ENCODE measurements at places on chromosomes 5 and 9.

DNA sequence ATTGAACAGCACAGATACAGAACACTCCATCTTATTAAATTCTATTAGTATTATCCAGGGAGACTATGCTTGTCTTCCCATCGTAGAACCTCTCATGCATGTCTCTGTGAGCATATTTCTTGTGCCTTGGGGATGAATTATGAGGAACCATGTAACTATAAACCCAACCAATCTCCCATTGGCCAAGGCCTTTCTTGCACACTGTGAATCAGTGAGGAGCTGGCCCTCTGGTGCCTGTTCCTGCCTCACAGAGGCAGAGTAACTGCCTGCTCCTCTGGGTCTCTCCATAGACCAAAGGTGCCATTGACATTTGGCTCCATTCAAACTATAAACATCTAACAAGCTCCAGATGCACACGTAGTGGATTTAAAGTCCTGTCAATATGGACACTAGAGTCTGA lies 190.4 kb downstream of the ENC1 start:
- DNase-seq = no peak

- DNase-seq = no peak
Observed at GRCh38 chr5:178496214-178496613, 94.0 kb downstream of the COL23A1 start.

DNA sequence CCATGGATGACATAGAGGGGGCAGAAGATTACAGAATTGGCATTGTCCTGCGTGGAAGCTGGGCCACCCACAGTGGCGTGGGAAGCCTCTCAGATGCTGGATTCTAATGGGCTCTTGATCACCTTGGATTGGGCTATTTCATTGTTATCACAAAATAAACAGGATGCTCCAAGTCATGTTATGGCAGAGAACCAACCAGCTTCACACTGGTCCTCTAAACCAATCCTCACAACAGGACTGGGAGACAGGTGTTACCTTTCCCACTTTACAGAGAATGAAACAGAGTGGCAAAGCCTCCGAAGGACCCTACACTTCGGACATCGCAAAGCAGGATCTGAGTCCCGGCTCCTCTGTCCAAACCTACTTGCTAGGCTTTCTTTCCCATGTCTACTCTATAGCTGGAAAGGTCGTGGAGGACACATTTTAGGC lies 455 bp upstream of the SMIM3 start:
- no peak for DNase-seq

DNA sequence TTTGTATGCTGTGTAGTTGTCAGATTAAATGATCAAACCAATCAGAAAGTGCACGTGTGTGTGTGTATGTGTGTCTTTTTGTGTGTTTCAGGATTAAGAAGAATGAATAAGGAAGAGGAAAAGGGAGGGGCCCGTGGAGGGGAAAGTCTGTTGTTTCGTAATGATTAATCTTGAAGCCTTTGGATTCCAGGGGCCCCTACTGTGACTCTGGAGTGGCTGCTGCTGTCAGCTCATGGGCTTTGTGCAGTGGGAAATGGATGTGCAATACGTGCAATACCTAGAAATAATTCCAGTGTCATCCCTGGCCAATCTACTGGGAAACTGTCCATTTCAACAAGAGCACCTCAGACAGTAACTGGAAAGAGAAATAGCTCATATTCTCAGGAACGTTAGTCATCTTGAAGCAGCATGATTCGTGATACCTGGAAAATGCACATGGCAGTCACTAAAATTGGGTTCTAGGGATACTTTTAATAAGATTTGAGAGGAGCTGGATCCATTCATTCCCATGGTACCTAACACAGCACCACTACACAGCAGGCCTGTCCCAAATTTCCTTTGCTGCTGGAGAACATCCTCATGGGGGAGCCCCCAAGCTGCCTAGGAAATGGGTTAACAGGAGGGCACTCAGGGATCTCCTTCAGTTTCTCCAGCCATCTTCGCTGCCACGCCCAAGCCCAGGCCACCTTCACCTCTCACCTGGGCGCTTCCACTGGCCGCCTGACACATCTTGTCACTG lies 186.3 kb downstream of the NR3C1 start:
- no peak for DNase-seq

- no peak for DNase-seq
Observed at GRCh38 chr9:126802318-126803059, 2.4 kb upstream of the ZBTB43 start.

- no peak for DNase-seq
Observed at GRCh38 chr9:70260007-70260443, 1.2 kb downstream of the SMC5 start.

DNA sequence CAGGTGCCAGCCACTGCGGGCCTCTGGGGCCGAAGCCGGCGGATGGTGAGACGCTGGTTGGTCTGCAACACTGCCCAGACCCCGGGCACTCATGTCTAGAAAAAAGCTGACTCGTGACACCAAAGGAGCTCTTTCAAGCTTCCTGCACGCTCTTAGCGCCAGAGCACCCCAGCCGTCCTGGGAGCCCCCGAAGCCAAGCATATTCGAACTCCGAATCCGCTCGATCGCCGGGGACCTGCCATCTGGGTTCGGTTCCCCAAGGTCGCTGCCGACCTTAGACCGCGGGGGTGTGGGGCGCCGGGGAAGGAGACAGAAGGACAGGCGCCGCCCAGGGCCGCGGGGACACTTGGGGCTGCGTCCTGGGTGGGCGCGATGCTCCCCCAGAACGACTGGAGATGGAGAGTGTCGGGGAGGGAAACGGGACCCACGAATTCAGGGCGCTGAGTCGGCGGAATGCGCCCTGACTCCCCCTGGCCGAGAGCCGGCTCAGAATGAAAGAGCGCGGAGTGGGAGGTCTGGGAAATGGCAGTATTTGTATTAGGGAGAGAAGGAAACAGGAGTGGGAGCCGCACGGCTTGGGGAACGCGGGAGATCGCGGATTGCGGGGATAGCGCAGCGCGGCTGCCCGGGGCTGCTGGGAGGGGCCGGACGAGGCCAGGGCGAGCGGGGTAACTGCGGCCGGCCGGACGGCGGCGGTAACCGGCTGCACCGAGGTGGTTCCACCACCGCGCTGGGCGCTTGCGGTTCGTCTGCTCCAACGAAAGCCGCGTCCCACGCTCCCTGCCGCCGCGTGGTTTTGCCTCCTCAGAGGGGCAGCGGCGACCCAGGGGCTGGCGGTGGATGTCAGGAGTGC lies 20.1 kb upstream of the MARCHF6 start:
- DNase-seq = no peak

GRCh38 chr5:161406880-161407279 lies 139.6 kb downstream of the GABRB2 start:
- no peak for DNase-seq

GRCh38 chr5:150302301-150303069 lies at the start of gene ARSI:
Gene ARSI, minus strand, starts transcription at chr5:150302905. Its CDS starts 532 bp downstream, at chr5:150302373.
- DNase-seq = no peak

DNA sequence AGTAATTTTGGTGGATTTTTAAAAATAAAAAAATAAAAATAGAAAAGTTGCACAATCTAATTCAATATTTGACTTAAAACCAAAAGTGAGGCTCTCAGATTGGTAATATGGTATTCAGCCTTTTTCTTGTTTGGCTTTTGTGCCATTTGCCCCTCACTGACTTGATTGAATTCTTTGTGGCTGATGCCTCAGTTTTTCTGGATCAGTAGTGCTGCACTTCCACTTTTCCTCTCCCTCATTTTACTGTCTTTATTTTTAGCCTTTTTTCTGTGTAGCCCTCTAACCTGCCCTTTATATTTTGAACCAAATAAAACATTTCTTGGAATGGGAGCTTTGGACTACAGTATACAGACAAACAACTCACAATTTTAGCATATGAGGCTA lies 3.8 kb upstream of the MSMP start:
- DNase-seq = no peak

DNA sequence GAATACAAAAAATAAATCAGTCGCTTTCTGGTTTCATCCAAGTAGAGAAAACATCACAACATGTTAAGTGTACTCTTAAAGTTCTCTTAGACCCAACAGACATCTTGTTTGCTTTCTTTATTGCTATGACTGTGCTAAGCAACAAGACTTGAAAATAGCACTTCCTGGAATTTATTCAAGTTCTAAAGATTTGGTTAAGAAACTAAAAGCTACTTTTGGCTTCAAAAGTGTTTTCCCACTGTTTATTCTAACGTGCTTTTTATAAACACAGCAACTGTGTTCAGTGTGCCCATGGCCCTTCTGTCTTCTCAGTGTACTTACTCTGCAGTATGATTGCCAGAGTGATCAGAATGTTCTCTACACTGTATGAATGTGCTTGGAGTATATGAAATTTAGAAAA lies 109.8 kb downstream of the GIN1 start:
- DNase-seq = no peak

GRCh38 chr5:159338118-159338517 lies 7.8 kb upstream of the IL12B start:
- DNase-seq = no peak

GRCh38 chr9:79946712-79947111 lies 374.9 kb downstream of the TLE4 start:
- DNase-seq = no peak

- no peak for DNase-seq
Observed at GRCh38 chr5:177313561-177314259, 2.0 kb upstream of the MXD3 start.

DNA sequence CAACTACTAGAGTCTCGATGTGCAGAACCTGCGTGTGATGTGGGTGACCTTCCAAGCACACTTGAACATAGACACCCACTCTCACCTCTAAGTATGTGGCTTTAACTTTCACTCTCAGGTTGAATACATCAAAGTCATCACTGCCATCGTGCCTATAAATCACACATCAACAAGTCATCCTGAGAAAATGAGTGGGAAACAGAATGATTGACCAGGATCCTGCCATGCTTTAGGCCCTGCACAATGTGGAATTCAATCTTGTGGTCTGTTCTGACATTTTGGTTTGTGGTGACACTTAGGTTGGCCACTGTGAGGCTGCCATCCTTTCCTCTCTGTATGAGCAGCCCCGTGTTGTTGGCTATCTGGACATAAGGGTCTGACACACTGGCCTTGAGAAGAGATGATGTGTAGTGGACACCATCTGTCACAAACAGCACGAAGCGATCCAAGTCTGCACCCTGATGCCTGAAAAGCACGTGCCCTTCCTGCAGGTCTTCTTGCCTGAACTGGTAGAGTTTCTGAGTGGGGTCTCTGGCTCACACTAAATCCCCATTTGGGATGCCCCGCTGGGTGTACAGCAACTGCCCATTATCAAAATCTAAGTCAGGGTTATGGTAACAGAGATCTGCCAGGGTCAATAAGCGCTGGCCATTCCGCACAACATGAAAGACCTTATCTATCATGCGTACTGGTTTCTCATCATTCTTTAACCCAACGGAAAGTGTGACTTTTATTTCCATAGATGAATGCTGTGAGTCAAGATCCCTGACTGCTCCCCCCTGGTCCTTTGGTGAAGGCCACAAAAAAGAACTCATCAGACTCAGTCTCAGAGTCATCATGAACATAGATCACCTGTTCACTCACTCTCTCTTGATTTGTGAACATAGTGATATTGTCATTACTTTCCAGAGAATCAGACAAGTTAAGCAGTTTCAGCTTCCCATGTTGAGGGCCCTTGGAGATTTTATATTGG lies 116.6 kb downstream of the ESM1 start:
- DNase-seq = no peak

DNA sequence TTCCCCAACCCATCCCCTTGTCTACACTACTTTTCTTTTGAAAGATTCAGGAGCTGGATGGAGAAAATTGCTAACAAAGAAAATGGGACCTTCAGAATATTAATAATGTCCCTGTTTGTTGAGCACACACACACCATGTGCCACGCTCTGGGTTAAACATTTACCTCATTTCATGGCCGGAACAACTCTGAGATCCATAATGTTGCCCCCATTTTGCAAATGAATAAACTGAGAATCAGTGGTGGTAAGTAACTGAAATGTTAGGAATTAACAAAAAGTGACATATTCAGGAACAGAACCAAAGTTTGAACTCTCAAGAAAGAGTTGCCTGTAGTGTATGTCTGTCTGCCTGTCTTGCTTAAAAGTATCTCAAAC lies 51.4 kb upstream of the SMAD5 start:
- no peak for DNase-seq

- no peak for DNase-seq
Observed at GRCh38 chr9:135579889-135580660, 18.5 kb downstream of the PAEP start.

GRCh38 chr5:83036991-83037575 lies 40.1 kb downstream of the TMEM167A start:
- DNase-seq = no peak

- DNase-seq = no peak
Observed at GRCh38 chr5:18959535-18959934, 1028.5 kb downstream of the CDH18 start.

- DNase-seq = no peak
Observed at GRCh38 chr5:81360640-81361039, 33.3 kb downstream of the ACOT12 start.

DNA sequence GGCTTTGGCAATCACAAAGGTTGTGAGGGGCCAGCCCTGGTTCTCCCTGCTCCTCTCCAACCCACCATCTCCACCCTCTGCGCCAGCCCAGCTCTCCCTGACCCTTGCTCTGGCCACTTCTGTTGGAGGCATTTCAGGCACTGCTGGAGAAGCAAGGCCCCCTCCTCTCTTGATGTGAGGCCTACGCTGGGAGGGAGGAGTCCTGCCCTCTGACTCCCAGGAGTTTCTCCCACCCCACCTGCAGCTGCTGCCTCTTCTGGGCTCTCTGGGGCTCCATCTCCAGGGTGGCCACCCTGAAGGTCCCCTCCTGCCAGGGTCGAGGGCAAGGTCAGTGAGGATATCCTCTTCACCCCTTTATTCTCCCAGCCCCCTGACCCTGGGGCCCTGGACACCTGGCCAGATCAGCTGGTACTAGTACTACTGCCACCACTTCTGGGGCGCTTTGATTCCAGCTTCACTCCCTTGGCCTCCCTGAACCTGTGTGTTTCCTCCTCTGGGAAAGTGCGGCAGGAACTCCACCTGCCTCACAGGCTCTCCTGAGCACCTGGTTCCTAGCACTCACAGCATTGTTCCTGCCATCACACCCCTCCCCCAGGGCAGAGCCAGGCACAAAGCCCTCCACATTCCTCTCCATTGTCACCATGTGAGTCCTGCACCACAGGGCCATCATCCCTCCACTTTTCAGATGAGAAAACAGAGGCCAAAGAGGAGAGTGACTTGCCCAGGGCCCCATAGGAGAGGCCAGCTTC lies 23.8 kb upstream of the TDRD7 start:
- no peak for DNase-seq

DNA sequence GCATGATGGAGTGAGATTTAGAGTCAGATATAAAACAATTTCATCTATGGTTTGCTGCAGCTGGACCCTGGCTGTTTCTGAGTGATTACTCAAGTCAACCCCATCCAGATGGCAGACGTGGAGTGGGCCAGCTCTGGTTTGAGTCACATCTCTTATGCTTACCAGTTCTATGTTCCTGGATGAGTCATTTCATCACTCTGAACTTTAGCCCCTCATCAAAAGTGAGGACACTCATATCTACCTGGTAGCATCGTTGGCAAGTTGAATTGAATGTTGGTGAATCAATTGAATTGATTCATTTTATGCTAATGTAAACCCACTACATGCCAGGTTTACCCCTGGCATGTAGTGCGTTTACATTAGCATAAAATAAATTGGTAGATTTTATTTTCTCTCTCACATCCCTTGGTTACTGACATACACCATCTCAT lies 176.4 kb downstream of the FGF18 start:
- no peak for DNase-seq

All from Peyer's patch (tissue), 4 donors.